ENCODE measurements at places on chromosomes 7 and 10.

- no peak for DNase-seq
These were observed 329.9 kb downstream of the PTPRN2 start for GRCh38 chr7:158257516-158258410.

- no peak for DNase-seq
These were observed 253.7 kb upstream of the SORCS1 start for GRCh38 chr10:107418085-107418806.

- DNase-seq = no peak
These were observed 5.9 kb downstream of the KCNIP2 start for GRCh38 chr10:101837748-101838147.

- no peak for DNase-seq
These were observed 70.2 kb downstream of the CAV1 start for GRCh38 chr7:116595063-116595462.

DNA sequence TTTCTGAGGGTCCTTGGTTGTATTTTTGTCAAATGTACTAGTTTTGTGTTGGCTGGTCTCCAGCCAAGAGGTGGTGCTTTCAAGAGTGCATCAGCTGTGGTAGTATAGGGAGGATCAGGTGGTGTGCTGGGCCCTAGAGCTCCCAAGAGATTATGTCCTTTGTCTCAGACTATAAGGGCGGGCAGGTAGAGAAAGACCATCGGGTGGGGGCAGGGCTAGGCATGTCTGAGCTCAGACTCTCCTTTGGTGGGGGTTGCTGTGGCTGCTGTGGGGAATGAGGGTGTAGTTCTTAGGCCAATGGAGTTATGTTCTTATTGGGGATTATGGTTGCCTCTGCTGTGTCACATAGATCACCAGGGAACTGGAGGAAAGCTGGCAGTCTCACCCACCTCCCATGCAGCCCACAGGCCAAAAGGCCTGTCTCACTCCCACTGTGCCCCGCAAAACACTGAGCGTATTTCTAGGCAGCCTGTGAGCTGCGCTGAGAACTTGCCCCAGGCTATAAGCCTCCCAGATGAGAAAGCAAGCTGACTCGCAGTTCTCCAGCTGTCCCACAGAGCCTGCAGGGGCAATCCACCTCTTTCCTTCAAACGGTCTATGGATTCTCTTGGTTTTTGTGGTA, 1066.7 kb downstream of the GRM8 start:
- no peak for DNase-seq

- DNase-seq = no peak
These were observed 203.1 kb downstream of the TFEC start for GRCh38 chr7:115827305-115828045.

DNA sequence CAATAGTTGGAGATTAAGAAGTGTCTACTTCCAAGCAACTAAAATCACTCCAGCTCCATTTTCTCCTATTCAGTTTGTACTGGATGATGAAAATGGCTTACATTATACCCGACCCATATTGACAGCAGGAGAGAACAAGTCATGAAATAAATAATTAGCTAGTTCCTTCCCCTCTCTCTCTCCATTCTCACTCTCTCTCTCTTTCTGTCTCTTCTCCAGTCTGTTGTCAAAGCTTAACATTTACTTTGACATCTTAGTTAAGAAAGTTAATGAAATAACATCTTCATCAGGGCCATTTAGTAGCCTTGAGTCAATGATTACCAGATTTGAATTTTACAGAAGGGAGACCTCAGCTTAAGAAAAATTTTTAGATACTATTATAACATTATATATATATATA, 138.5 kb downstream of the ARID5B start:
- DNase-seq = no peak

DNA sequence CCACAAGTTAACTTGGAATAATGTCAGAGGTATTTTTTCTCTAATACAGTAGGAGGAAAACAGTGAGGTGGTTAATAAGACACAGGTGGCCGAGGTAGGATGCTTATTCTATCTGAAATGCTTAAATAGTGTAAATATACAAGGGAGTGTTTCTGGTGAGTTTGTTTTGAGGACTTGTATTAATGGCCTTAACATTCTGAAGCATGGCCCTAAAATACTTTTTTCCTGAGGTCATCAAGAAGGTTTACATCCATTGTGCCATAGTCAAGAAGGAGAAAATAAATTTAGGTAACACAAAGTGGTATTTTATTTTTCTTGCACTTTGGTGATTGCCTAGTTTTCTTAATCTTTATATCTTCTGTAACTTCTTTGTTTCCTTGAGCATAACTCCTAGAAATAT, 18.8 kb downstream of the GNAI1 start:
- DNase-seq = no peak

GRCh38 chr10:79610601-79611191, at the start of gene SFTPA1:
TSS of gene SFTPA1 (plus strand) at chr10:79610939. CDS start at chr10:79611826, 887 bp downstream.
- no peak for DNase-seq

DNA sequence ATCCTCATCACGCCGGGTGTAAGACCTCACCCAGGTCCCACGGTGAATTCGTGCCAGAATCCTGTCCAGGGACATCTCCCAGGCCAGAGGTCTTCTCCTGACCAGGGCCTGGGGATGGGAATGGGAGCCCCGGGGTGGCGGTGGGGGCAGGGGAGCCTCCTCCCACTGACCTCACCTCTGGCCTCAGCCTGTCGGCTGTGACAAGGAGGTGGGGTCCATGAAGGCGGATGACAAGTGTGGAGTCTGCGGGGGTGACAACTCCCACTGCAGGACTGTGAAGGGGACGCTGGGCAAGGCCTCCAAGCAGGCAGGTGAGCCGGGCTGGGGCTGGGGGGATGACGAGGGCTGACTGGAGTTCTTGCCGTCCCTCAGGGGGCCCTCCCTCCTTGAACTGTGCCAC, 41.3 kb downstream of the TBATA start:
- no peak for DNase-seq

- no peak for DNase-seq
These were observed 37.4 kb downstream of the RASGEF1A start for GRCh38 chr10:43229208-43230061.

- no peak for DNase-seq
These were observed 333.4 kb downstream of the SH2D4B start for GRCh38 chr10:80871083-80871482.

DNA sequence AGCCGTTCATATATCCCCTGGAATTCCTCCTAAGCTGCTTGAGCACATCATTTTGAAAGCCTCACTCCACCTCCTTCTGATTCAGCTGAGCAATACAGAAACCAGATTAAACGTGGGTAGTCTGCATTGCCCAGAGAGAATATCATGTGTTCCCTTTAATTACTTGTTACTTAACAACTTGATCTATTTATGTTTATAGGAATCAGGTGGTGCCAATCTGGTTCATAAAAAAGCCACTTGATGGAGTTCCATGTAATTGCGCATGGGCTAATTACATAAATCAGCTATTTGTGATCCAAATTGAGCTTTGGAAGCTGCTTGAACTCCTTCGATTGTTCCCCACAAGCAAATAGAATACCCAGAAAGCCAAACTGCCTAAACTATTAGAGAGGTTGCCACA, 114.7 kb upstream of the ADCY1 start:
- no peak for DNase-seq

DNA sequence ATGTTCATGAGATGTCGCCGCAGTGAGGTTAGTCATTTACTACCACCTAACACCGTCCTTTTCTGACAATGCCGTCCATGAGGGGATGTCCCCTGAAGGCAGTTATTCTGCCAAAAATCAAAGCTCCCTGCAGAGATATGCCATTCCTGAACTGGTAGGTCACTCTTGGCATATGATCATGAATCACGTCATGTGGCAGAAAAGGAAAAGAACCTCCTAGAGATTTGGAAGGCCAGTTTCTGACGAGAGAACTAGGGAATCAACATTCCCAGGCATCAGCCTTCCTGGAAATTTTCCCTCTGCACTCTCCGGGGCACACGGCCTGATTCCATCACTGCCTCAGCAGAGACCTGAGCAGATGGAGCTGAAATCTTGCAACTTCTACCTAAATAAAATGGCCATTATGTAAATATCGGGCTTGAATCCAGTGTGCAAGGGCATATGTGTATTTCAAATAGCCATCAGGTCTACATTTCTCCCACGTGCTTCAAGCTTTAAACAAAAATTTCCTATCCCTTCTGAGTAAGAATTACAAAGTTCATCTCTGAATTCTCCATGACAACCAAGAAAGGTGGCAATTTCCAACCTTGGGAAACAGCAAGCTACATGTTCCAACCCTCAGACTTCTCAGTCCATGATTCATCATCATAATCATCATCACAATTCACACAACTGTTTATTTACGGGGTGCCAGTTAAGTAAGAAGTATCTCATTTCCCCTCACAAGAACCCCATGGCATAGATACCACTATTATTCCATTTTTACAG, 46.5 kb downstream of the AMPH start:
- DNase-seq = no peak

DNA sequence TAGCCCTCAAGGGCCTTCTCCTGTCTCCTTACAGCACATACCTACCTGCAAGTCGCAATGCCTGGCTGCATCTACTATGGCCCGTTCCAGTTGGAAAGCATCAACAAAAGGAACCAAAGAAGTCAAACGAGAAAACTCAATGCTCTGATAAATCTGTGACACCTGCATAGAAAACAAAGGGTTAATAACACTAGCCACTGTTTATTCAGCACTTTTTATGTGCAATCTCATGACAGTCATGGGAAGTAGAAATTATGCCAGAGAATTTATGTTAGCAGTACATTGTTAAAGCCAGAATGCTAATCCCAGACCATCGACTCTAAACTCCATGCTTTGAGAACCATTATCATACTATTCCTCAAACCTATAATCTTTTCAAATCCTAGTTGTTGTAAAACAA, 21.1 kb downstream of the EIF3A start:
- DNase-seq = no peak

- DNase-seq = no peak
These were observed 2.1 kb downstream of the BAIAP2L1 start for GRCh38 chr7:98398567-98399372.

GRCh38 chr7:157012113-157012547, 1.7 kb upstream of the MNX1 start:
- DNase-seq = no peak
